ENCODE measurements at places on chromosomes 12 and 14. TPM values are rescaled to one million over a fixed set of nuclear protein-coding genes. Genes with fewer than 3 reads are reported as not detected.

Gene NTF3
- total RNA-seq: 1.4 TPM

Gene SLC7A7
- 6.9 TPM for total RNA-seq

Gene FAM90A1
- total RNA-seq: not detected

Gene TRIP11
- 14.9 TPM for total RNA-seq

Gene LRRC10
- total RNA-seq: not detected
